ENCODE measurements at places on chromosomes 16 and 17.
A peak's percentile ranks its signal among the peaks of the same experiment; 100 is the strongest.

- no peak for DNase-seq
These were observed 35.1 kb downstream of the MFSD11 start for GRCh38 chr17:76772842-76773525.

DNA sequence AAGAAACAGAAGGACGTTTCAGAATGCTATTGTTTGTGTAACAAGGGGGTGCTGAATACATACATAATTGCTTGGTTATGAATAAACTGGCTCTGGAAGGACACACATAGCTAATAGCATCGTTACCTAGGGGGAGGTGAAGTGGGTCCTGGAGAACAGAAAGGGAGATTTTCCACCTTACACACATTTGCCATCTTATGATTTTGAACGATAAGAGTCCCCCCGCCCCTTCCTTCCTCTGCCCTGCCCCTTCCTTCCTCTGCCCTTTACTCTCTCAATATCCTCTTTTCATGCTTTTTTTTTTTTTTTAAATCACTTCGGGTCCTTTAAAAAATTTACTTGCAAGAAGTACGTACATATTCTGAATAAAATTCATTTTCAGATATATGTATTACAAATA, 902 bp upstream of the DHRS7B start:
- DNase-seq = no peak

- DNase-seq = no peak
These were observed 29.7 kb upstream of the IRX3 start for GRCh38 chr16:54316095-54316889.

DNA sequence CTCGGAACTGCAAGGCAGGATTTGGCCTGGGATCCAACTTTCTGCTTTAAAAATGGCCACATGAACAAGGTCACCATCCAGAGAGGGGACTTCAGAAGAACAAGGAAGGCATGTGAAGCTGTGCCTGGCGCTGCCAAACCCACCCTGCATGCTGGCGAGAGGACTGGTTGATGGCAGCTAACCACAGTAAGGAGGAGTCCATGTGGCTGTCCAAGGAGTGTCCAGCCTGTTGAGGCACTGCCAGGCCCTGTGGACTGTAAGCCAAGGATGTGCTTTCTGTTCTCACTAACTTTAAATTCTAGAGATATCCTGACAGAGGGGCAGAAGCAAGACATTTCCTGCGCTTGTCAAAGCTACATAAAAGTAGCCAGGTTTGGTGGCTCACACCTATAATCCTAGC, 40.4 kb downstream of the CDK5R1 start:
- no peak for DNase-seq

DNA sequence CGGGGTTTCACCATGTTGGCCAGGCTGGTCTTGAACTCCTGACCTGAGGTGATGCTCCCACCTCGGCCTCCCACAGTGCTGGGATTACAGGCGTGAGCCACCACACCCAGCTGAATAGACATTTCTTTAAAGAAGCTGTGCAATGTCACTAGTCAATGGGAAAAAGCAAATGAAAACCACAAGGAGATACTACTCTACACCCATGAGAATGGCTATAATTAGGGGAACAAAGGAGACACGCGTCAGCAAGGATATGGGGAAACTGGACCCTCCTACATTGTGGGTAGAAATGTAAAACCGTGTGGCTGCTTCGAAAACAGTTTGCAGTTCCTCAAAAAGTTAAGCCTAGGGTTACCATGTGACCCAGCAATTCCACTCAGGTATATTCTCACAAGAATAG, 103.4 kb downstream of the VPS53 start:
- DNase-seq = no peak

DNA sequence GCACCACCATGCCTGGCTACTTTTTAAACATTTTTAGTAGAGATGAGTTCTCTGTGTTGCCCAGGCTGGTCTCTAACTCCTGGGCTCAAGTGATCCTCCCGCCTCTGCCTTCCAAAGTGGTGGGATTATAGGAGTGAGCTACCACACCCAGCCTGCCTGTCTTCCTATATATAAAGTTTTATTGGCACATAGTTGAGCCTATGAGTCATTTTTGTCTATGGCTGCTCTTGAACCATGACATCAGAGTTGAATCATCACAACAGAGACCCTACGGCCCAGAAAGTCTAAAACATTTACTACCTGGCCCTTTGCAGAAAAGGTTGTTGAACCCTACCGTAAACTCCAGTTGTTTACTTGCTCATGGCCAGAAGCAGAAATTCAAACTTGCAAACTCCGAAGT, 7.9 kb downstream of the SEPTIN12 start:
- DNase-seq = no peak

- DNase-seq = no peak
These were observed 14.9 kb upstream of the MMD start for GRCh38 chr17:55436224-55437158.

DNA sequence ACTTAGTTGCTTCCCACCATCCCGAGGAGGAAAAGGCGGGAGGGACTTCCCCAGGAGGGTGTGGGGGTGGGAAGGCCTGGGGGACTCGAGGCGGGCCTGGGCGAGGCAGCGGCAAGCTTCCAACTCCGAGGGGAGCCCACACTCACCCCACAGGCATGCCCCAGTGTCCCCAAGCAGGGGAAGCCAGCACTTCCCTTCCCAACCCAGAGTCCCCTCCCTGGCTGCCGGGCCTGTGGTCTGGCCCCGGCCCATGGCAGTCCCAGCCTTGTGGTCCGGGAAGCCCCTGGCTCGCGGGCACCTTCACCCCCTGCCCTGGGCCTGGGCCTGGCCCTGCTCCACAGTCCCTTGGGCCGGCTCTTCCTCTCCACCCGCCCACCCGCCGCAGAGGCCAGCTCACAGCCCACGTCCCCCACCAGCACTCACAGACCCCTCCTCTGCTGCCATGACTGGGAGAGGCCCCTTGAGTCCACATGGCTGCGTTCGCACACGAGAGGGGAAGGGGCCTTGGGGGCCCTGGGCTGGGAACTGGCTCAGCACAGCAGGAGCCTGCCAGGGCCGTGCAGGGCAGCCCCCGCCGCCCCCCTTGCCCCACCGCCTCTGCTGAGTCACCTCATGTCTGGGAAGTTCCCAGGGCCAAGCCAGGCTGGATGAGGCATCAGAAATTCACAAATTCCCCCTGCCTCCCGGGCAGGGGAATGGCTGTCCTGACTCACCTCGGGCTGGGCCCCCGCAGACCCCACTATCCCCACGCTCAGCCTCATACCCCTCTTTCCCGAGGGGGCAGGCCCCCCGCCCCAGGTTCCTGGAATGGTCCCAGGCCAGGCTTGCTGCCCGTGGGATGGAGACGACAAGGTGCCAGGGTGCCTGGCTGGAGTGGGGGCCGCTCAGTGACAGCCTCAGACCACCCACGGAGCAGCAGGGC, 27.8 kb downstream of the BAHCC1 start:
- no peak for DNase-seq

DNA sequence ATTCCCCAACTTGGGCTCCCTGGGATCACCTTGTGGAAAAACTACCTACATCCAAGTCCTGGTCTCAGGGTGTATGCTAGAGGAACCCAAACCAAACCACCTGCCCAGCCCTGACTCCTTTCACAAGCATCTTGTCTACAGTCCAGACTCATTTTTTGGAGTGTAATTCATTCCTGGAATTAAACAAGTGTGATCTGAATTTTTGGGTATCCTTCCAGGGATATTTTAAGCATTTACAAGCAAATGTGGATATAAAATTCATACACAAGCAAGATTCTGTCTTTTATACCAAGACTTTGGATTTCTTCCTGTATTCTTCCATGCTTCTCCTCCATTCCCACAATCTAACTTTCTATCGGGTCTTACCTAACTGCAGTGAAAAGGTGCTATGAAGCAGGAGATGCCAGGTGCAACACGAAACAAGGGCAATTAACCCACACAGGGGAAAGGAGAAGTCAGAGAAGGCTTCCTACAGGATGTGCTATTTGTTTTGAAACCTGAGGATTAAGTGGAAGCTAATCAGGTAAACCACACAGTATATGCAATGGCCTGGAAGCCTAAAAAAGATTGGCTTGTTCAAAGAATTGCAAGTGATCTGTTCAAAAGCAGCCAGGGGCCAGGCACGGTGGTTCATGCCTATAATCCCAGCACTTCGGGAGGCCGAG, 417.2 kb upstream of the C16orf82 start:
- peak; percentile 59 for DNase-seq

GRCh38 chr17:36999471-36999870, 50.7 kb downstream of the AATF start:
- no peak for DNase-seq

GRCh38 chr17:48545022-48545375, at the start of gene HOXB2:
Gene HOXB2 (minus strand): TSS chr17:48545109. CDS start chr17:48544911, 198 bp downstream.
- peak; percentile 62 for DNase-seq

- DNase-seq = no peak
These were observed 19.0 kb downstream of the LMF1 start for GRCh38 chr16:951660-952301.

- DNase-seq = no peak
These were observed 183.6 kb upstream of the CDH11 start for GRCh38 chr16:65305266-65305959.

- no peak for DNase-seq
These were observed 14.2 kb downstream of the GAS7 start for GRCh38 chr17:10183931-10184930.

- DNase-seq = no peak
These were observed 59.2 kb downstream of the SRL start for GRCh38 chr16:4182581-4183236.

DNA sequence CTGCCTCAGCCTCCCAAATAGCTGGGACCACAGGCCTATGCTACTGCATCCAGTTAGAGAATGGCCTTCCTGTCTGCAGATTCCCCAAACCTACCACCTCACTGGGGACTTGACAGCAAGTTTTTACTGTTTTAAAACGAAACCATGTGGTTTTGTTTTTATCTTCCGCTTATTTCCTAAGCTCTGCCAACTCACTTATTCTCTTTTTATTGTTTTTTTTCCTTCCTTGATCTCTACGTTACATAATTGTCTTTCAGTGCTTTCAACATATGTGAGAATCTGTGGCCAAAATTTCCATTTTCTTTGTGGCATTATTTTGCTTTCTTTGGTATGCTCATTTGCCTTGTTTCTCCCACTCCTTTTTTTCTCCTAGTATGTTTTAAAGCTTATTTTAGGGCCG, 14.6 kb upstream of the SLC38A7 start:
- DNase-seq = no peak

GRCh38 chr16:13839577-13839976, 80.4 kb upstream of the ERCC4 start:
- DNase-seq = no peak

- peak; percentile 34 for DNase-seq
These were observed 37.6 kb downstream of the CTU2 start for GRCh38 chr16:88743693-88744576.

- DNase-seq = no peak
These were observed 891.8 kb upstream of the SOX9 start for GRCh38 chr17:71229070-71229469.

GRCh38 chr16:71492786-71493185, 3.7 kb upstream of the ZNF19 start:
- DNase-seq = no peak
